ENCODE measurements at places on chromosomes 16 and 17. TPM values are rescaled to one million over a fixed set of nuclear protein-coding genes. Genes with fewer than 3 reads are reported as not detected.

DNA sequence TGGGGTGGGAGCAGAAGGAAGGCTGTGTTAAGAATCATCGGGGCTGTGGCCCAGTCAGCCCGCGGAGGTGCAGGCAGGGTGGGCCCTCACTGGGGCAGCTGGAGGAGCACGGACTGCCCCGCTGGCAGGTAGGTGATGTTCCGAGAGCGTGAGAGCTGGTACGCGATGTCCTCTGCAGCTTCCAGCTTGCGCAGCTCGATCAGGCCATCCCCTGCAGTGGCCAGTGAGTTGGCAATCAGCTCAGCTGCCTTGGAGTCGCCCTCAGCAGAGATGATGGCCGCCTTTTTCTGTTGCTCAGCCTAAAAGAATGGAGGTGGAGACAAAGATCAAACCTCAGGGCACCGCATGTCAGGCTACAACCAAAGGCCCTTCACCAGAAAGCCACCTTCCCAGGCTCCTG, 9.8 kb downstream of the PHB1 start:
- DNase-seq: no peak

GRCh38 chr17:29574732-29575510, 6.4 kb downstream of the TP53I13 start:
- no peak for DNase-seq

- DNase-seq: no peak
Observed at GRCh38 chr17:40097931-40098845, 2.2 kb downstream of the NR1D1 start.

GRCh38 chr16:4501071-4501478, 24.9 kb downstream of the HMOX2 start:
- DNase-seq: no peak

GRCh38 chr17:72898725-72899124, 193.8 kb downstream of the SLC39A11 start:
- DNase-seq: no peak

GRCh38 chr17:64133546-64134215, 3.7 kb upstream of the ERN1 start:
- peak; percentile 71 for DNase-seq

CACNG1 gene
- not detected for total RNA-seq

XAF1 gene
- 33.0 TPM for total RNA-seq

TCAP gene
- total RNA-seq: not detected

MYCBPAP gene
- total RNA-seq: not detected

GRCh38 chr16:3413730-3414379, 12.8 kb downstream of the ZNF174 start:
- no peak for DNase-seq

DNA sequence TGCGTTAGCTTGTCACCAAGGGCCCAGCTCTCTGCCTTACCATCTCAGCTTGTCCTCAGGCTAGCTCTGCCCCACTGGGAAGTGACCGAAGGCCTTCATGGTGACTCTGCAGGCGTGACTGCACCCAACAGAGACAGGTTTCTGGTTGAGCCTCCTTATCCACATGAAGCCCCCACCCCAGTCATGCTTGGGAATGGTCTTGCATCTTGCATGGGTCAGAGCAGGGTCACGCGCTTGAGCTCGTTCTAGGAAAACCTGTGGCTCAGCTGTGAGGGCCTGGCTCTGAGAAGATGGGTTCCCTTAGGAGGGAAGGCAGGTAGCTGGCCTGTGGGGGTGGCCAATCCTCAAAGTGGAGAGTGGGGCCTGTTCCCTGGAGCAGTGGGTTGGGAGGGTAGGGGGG, 122.8 kb downstream of the BANP start:
- DNase-seq: no peak

KRTAP2-2 gene
- not detected for total RNA-seq

DNA sequence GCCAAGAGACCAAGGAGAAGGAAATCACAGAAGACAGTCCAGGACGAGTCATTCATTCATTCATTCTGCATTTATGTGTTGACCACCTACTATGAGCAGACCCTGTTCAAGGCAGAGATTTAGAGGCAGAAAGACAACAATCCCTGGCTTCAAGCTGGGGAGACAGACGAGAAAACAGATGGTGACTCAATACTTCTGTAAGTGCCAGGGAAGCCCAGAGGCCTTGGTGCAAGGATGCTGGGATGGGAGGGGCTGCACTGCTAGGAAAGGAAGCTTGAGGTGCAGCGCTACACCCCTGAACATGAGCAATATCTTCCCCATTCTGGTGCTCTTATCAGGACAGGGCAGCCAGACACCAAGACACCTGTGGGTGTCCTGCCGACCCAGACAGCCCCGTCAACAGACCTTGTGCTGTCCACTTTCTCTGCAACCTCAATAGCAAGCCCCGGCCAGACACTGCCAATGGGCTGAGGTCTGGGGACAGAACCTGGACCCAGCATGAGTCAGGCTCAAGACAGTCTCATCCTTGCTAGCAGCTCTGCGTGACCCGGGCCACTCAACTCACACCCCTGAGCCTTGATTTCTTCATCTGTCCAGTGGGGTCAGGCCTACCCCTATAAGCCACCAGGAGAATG, 163.5 kb downstream of the COPRS start:
- no peak for DNase-seq

Data from H4 (cell line).